ENCODE measurements at places on chromosomes 6 and 20.

GRCh38 chr6:140490081-140490480, 1115.6 kb upstream of the CITED2 start:
- no peak for DNase-seq

GRCh38 chr6:113347436-113347835, 509.7 kb upstream of the MARCKS start:
- no peak for DNase-seq

DNA sequence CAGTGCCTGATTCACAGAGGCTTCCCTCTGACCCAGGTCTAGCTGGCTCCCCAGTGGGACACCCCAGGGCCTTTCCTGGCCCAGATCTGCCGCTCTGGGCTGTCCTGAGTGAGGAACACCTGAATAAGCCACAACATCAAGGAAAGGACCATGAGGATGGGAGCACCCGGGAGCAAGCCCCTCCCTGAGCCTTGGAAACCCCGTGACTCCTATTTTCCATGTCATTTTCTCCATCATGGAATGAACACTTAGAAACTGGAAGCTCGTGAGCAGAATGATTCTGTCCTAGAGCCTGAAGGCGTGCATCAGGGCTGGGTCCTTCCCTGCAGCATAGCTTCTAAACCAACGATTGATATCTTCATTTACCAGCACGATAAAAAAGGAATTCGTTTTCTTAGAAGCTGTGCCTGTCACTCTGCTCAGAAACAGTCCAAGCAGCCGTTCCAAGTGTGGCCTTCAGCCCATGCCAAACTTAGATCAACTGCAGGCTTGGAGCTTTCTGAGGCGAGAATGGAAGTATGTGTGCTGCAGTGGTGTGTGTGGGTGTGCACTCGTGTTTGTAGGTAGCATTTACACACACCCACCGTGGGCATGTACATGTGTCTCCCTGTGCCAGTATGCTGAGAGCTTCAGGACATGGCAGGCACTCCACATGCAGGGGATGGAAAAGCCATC, 83.2 kb upstream of the FOXC1 start:
- no peak for DNase-seq

- DNase-seq, result no peak
These were observed 190.7 kb upstream of the UFL1 start for GRCh38 chr6:96330884-96331283.

GRCh38 chr6:157488716-157489118, 107.7 kb downstream of the ZDHHC14 start:
- peak; percentile 33 for DNase-seq

DNA sequence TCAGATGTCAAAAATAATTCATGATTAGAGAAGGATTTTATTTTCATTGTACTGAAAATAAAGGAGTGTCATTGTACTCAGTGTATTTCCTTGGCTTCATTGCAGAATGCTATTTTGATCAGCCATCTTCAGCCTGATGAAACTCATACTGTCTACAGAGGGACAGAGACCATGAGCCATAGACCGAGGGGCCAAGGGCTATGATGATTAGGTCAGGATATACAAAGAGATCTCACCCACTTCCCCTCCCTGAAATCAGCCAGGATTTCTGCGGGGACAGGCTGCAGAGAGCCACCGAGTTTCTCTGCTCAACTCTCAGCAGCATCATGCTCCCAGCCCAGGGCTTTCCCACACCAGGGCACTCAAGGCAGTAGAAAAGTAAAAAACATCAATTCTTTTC, 47.0 kb downstream of the ALDH8A1 start:
- DNase-seq, result no peak

Measured in SK-N-DZ (cell line).